Ovary (tissue), 10 donors: ENCODE measurements at places on chromosomes 3 and 15. TPM values are rescaled to one million over a fixed set of nuclear protein-coding genes. Genes with fewer than 3 reads are reported as not detected.

The TRANK1 gene
- 24.6 TPM for polyA plus RNA-seq

The PHLDB2 gene
- 9.0 TPM for polyA plus RNA-seq

The KLHL24 gene
- 17.7 TPM for polyA plus RNA-seq

The SGO1 gene
- polyA plus RNA-seq: 0.19 TPM

The SLC12A1 gene
- polyA plus RNA-seq: not detected

DNA sequence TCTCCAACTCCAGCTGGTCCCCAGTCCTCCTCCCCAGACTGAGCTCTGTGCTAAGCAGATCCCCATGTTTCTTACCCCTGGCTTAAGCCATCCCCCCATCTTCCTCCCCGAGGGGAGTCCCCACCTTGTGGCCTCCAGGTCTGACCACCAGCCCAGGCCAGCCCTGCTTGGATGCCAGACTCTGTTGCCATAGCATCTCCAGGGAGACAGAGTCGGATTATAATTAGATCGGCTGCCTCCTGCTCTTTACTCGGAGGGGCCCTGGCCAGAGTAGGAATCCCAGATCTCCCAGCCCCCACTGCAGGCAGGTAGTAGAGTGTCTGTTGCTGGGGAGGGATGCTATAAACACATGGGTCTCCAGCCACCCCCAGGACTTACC, 2.4 kb downstream of the KLHDC8B start:
- DNase-seq: peak; percentile 51

GRCh38 chr3:79414035-79414434, 353.8 kb downstream of the ROBO1 start:
- DNase-seq: no peak

DNA sequence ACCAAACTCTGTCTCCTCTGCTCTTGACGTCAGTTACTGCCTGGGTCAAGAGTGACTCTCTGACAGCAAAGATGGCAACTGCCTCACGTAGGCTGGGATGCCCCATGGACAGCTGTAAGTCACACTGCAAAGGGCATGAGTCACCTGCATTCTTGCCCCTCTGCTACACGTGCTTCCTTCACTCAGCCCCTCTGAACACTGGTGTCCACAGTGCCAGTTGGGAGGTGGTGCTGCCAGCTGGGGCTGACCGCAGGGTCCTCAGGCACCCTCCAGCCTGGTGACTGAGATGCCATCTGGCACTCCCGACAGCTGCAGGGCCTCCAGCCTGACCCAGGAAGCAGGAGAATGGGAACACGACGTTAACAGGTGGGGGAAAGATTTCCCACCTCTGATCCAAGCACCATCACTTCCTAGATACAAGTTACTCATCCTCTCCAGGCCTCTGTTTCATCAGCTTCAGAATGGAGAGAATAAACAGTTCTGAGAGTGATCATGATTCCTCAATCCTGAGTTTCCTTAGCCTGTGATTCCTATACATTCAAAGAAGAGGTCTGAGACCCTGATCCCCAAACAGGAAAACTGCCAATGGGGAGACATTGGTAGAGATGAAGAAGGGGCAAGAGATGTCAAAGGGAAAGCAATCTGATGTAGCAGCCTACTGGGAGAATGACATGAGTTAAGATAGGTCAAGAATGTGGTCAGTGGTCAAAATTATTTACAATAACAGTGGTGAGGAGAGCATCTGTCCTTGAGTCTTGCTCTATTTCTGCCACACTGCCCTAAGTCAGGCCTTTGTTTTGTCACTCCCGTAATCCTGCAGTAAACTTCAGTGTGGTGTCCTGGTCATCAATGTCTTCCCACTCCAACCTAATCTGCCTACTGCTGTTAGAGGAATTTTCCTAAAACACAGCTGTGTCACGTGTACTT, 86.1 kb upstream of the BCL6 start:
- no peak for DNase-seq

GRCh38 chr3:53225181-53225580, 30.6 kb downstream of the TKT start:
- no peak for DNase-seq

- DNase-seq: peak; percentile 67
Measured at GRCh38 chr3:11438646-11439045, 166.4 kb downstream of the ATG7 start.

DNA sequence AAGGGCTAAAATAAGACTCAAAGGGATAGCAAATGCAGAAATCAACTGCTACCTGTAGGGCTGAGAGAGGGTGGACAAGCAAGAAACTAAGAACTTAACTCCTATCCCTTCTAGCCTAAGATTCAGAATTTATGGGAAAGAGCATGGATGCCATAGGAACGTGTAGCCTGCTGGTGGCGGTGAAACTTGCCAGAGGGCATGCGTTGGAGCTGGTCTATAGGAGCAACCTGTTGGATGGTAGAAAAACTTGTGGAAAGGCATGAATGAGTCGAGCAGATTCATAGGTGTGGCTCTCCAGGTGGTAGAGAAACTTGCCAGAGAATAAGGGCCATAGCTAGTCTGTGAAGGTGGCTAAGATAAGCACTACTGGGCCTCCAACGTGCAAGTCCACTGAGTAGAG, 137.2 kb downstream of the DOCK3 start:
- no peak for DNase-seq

DNA sequence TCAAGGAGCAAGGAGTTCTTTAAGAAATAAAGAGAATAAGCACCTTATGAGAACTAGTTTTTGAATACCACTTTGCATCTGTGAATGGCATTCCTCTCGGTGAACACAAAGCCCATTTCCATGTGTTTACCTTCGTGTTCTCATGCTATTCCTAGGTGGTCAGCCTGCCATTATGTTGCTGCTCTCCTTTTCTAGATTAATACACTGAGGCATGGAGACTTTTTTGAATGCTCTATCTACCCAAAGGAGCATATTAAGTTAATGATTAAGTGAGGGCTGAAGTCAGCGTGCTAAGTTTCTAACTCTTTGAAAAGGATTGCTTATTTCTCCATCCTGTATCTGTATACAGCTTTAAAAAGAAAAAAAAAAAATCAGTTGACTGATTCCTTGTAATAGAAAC, 394.5 kb downstream of the MECOM start:
- no peak for DNase-seq

DNA sequence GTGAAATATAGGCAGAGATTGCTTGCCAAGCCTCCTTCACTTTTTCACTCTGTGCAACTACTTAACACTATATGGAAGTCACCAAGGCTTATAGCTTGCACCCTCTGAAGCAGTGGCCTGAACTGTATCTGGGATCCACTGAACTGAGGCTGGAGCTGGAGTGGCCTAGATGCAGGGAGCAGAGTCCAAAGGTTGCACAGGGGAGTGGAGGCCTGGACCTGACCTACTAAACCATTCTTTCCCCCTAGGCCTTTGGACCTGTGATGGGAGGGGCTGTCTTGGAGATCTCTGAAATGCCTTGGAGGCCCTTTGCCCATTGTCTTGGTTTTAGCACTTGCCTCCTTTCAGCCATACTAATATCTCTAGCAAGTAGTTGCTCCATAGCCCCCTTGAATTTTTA, 57.5 kb downstream of the P2RY1 start:
- DNase-seq: no peak

DNA sequence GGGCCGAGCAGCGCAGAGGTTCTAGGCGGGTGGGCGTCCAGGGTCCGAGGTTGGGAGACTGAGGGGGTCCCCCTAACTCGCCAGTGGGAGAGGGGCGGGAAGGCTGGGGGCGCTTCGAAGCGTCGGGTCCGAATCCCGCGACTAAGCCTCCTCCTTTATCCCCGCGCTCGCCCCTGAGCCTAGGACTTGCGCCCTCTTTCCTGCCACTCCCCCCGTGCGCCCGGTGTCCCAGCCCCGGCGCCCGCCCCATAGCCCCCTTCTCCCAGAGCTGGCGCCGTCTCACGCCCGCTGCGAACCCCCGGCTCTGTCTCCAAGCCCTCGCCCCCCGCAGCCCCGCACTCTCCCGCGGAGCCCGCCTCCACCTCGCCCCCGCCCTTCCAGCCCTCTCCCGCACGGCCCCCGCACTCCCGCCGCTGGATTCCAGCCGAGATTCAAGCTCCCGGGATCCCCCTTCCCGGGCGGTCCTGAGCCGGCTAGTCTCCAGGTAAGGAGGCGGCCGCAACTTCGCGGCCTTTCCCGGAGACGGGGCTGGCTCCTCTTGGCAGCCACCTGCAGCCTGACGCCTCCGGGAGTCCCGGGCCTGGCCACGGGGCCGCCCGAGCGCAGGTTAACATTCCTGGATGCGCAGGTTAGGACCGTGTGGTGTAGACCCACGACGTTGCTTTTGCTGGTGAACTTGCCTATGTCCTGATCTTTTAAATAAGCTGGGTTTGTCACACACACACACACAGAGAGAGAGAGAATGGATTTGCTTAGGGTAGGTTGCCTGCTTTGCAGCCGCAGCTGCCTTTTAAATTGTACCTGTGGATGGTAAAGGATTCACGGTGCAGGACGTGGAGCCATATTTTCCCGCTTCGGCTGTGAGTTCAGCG, 563 bp downstream of the PXYLP1 start:
- DNase-seq: peak; percentile 68

DNA sequence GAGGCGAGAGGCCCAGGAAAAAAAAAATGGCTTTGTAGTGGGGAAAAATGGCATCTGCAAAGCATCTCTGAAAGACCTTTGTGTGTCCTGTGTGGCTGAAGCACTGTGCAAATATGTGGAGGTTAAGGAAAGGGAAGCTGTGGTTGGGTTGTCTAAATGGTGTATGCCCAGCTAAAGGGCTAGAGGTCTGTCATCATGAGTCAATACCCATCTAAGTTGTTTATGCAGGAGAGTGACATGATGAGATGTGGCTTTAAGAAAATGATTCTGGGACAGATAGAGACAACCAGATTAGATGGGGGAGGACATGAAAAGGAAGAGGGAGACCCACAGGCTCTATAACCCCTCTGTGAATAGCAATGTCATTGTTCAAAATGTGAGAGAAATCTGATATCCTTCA, 280.7 kb downstream of the MFSD1 start:
- no peak for DNase-seq

GRCh38 chr3:147937891-147938290, 528.7 kb downstream of the ZIC1 start:
- DNase-seq: no peak

DNA sequence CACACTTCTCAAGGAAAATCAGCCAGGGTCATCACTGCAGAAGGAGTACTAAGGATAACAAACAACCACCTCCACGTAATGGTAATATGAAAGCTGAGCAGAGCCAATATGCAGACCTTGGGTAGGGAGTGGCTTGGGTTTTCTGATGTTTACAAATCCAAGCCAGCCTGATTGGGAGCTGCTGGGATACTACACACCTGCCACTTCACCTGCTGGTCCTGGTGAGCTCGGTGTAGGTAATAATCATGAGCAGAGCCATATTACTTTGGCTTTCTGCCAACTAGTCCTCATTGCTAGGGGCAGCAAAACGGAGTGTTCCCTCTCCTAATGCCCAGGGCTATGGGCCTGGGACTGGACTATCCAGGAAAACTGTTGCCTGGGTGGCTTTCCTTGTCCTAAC, 433.5 kb upstream of the PPP2R3A start:
- no peak for DNase-seq

- DNase-seq: no peak
Measured at GRCh38 chr15:101110681-101111569, 140.9 kb downstream of the CHSY1 start.

DNA sequence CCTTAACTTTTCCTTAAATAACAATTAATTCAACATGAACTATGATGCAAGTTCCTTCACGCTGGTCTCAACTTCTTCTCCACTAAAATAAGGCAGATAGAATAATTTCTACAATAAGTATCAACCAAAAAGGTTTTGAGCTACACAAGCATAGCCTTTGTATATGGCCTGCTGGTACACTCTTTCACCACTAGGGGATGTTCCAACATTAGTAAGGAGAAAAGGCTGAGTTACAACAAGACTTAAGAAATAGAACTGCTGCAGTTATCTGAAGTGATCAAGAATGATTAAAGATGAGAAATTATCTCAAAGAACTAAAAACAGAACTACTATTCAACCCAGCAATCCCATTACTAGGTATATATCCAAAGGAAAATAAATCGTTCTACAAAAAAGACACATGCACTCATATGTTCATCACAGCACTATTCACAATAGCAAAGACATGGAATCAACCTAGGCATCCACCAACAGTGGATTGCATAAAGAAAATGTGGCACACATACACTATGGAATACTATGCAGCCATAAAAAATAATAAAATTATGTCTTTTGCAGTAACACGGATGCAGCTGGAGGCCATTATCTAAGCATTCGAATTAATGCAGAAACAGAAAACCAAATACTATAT, 14.4 kb downstream of the ATP13A3 start:
- no peak for DNase-seq

- no peak for DNase-seq
Measured at GRCh38 chr15:35514759-35515158, 31.2 kb downstream of the DPH6 start.
